ENCODE measurements at places on chromosomes 12 and 14. TPM values are rescaled to one million over a fixed set of nuclear protein-coding genes. Genes with fewer than 3 reads are reported as not detected.

GRCh38 chr12:90021795-90022440 lies 313.3 kb upstream of the ATP2B1 start:
- DNase-seq = no peak

DNA sequence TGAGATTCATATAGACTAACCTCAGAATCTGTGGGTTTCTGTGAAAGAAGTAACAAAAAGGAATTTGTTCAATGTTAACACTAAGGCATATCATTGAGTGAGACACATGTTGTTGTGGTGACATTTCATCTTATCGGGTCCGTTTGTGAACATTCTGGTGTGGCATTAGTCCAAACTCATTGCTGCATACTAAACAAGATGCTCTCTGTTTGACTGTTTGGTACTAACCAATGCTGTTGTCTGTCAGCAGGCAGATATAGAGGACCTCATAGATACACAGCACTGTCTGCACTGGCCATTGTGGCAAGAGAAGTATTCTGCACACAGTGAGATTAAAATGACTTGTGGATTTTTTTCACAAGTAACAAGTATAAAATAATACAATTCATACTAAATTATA lies 41.2 kb downstream of the SLC25A21 start:
- no peak for DNase-seq

GRCh38 chr12:130201037-130201436 lies 38.8 kb downstream of the FZD10 start:
- no peak for DNase-seq

GRCh38 chr12:50848963-50849362 lies 6.2 kb downstream of the TMPRSS12 start:
- DNase-seq = no peak

DNA sequence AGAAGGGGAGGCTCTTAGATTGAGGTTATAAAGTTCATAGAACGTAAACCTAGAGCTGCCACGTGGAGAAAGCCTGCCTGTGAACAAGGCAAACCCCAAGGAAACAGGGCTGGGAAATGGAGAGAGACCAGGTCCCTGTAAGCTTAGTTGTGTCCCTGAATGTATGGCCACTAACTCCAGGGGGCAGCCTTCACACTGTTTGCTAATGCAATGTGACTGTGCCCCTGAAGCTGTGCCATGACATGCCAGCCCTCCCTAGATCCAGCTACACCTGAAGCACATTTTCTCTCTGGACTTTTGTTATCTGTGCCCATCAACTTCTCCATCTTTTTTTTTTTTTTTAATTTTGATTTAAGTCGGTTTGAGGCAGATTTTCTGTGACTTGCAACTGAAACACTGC lies 60.6 kb upstream of the TMCC3 start:
- peak; percentile 60 for DNase-seq

DNA sequence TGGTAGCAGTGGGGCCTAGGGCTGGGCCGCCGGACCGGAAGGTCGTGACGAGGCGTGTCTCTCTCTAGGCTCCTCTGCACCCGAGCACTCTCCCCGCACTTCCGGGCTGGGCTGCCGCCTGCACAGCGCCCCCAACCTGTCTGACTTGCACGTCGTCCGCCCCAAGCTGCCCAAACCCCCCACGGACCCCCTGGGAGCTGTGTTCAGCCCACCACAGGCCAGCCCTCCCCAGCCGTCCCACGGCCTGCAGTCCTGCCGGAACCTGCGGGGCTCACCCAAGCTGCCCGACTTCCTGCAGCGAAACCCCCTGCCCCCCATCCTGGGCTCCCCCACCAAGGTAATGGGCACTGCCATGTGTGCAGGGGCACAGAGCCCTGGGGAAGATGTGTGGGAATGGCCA lies 13.3 kb upstream of the PUS1 start:
- no peak for DNase-seq

- DNase-seq = no peak
These were observed 53.4 kb downstream of the CAND1 start for GRCh38 chr12:67322580-67322979.

- no peak for DNase-seq
These were observed 11.6 kb upstream of the SPTB start for GRCh38 chr14:64891173-64891838.

GRCh38 chr12:125657681-125658080 lies 592.4 kb downstream of the AACS start:
- no peak for DNase-seq

- DNase-seq = no peak
These were observed 197.1 kb downstream of the RGS6 start for GRCh38 chr14:72129291-72129690.

DNA sequence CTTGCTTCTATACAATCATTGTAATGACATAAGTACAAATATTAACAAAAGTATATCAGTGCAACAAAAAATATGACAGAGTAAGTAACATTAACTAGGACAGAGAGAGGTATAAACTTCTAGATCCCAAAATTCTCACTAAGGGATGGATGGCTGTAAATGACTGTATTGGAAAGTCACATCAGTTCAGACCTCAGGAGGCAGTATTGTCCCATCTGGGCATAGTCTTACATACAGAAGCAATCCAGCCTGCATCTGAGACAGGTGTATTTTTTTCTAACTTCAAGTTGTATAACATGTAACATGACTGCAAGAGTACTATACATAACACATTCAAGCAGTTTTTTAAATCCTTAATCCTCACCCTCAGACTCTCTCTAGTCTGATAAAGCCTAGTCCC lies 99.0 kb downstream of the GARIN6 start:
- no peak for DNase-seq

GRCh38 chr12:130073721-130074120 lies 88.5 kb upstream of the FZD10 start:
- no peak for DNase-seq

DNA sequence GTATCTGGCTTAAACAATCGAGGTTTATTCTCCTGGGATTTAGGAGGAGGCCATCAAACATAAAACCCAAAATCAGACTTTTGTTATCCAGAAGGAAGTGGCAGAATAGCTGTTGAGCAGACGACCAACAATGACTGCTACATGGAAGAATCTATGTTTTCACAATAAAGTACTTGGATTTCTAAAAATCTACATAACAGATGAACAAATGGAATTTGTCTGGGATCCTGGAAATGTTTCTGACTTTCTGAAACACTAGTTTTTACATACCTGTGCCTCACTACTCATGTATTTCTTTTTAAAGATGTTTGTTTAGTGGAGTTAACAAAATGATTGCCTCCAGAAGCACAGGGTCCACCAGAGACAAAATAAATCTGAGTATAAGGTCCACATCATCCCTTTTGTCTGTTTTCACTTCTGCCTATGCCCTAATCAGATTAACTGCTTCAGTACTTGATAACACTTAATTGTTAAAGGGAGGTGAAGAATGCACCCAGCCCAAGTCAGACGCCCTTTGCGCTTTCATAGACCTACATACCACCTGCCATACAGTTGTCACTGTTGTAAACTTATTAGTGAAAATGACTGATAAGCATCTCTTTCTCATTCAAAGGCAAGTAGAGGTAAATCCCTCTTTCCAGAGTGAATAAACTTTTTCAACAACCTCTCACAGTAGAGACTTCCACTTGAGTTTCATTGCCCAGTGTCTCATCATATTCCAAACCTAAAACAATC lies 164.6 kb downstream of the EGLN3 start:
- no peak for DNase-seq

GRCh38 chr14:76320486-76320885 lies 55.5 kb upstream of the ESRRB start:
- DNase-seq = no peak

DNA sequence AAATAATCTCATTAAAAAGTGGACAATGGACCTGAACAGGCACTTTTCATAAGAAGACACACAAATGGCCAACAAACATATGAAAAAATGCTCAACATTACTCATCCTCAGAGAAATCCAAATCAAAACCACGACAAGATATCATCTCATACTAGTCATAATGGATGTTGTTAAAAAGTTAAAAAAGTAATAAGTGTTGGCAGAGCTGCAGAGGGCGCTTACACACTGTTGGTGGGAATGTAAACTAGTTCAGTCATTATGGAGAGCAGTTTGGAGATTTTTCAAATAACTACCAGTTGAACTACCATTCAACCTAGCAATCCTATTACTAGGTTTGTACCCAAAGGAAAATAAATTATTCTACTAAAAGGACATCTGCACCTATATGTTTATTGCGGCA lies 47.2 kb downstream of the FOXG1 start:
- no peak for DNase-seq

DNA sequence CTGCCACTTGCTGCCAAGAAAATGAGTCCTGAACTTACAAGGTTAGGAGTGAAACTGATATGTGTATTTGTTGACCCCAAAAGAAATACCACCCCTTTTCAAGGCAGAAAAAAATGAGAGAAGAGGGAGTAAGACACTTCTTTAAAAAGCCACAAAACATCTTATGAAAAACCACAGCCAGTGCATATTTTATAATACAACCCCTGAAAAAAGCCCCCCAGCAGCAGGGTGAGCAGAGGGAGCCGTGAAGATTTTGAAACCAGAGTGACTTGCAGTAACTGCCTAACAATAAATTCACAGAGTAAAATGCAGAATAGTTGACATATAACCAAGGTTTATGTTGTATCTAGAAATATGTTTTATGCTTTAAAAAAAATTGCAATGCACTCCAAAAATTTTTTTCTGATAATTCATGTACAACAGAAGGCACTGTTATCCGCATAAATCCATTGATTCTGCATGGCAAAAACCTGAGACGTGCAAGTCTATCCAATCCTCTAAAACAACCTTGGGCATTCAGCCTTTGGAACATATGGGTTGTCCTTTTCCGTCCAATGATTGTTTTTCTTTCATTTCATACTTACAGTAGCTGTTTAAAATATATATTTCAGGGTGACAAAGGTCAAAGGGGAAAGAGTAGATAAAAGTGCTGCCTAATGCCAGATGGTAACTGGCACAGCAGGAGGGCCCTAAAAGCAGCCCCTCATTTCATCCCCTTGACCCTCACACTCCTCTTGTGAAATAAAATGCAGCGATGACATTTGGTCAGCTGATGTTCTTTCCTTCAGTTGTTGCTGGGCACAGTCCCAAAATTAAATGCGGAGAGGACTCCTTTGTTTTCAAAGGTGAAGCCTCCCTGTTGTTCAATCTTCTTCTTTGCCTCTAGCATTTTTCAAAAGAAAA lies 65.3 kb downstream of the IPO8 start:
- DNase-seq = no peak

GRCh38 chr12:72738811-72739210 lies 466.6 kb downstream of the TRHDE start:
- DNase-seq = no peak

DNA sequence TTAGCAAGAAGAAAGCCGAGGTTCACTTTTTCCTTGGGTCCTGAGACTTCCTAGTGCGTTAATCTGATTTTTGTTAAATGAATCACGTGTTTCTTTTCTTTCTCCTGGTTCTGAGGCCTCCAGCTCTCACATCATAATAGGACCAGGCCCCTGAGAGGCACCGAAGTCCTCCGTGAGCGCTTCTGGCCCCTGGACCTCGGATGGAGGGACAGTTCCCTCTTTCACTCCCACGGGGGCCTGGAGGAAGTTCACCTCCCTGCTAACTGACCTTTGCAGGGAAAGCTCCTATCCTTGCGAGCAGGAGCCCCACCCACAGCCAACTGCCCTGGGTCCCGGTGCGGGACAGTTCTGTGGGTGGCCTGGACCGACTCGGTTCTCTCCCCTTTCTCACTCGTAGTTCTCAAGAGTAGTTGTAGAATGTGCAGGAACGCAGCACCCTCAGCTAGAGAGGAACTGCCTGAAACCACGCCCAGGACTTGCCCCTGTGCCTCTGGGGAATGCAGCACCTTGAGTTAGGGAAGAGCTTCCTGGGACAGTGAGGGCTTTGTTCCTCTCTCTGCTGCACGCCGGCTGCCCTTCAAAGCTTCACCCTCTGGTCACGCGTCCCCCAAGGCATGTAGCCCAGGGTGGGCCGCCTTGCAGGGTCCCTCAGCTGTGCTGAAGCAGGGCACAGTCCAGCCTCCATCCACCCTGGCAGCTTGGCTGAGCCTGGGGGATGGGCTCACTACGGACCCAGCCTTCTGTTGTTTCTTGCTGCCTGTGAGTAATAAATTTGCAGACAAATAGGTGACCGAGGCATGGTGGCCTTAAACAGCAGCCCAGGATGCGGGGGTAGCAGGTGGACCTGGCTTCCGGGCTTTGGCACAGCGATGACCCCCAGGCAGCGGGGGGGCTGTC lies 264.6 kb downstream of the ADGRD1 start:
- no peak for DNase-seq

- DNase-seq = no peak
These were observed 90.4 kb upstream of the SFSWAP start for GRCh38 chr12:131620520-131620919.

DNA sequence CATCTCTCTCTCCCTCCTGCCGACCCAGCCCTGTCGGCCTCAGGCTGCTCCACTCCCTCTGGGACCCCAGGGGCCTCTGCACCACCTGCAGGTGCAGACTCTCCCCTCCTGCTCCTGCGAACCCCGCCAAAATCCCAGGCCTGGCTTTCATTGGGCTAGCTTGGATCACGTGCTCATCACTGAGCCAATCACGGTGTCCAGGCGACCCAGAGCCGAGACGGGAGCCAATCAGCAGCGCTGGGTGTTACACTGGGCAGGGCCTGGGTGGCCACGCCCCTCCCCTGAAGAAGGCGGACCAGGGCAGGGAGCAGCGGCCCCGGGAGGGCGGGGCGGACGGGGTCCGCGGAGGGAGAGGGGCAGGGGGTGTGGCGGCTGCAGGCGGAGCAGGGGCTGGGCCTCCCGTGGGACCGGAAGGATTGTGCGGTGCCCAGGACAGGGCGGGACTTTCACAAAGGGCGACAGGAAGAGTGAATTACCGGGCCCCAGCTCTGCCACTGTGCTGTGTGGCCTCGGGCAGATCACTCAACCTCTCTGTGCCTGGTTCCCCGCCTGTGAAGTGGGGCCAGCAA lies 66.6 kb upstream of the FBRSL1 start:
- no peak for DNase-seq

- DNase-seq = no peak
These were observed 112.7 kb upstream of the EGLN3 start for GRCh38 chr14:34063470-34064164.

DNA sequence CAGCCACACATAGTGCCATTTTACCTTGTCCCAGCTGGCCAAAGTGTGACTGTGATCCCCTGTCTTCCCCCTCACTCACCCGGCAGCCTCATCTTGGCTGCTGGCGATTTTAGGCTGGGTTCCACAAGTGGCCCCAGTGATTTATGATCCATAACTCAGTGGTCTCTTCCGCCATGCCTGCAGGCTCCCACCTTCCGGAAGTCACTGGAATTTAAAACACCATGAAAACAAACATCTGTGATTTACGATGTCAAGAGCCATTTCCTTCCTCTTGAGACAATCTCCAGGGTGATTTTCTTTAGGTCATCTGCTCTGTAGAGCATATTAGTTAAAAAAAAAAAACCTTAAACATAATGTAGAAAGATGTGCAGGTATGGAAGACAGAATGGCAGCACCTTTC lies 282.3 kb downstream of the CACNA1C start:
- no peak for DNase-seq

- peak; percentile 67 for DNase-seq
These were observed 44.8 kb downstream of the FOXN4 start for GRCh38 chr12:109264095-109264942.

- no peak for DNase-seq
These were observed 129.8 kb downstream of the PIK3C2G start for GRCh38 chr12:18391151-18391550.

Gene IL23A
- total RNA-seq = not detected

Gene B3GNT4
- total RNA-seq = under 0.01 TPM

Gene FBXO33
- 18.1 TPM for total RNA-seq

Gene ESPL1
- 6.0 TPM for total RNA-seq

Gene APOF
- not detected for total RNA-seq

Gene KRT6A
- total RNA-seq = not detected

Gene DAO
- not detected for total RNA-seq

Gene HCAR2
- not detected for total RNA-seq

Gene RD3L
- total RNA-seq = not detected

Gene IL31
- total RNA-seq = not detected

Gene KITLG
- total RNA-seq = 3.2 TPM
